ENCODE measurements at places on chromosomes 11 and 22.

- DNase-seq = no peak
Observed at GRCh38 chr22:47160781-47161520, 398.5 kb downstream of the TBC1D22A start.

DNA sequence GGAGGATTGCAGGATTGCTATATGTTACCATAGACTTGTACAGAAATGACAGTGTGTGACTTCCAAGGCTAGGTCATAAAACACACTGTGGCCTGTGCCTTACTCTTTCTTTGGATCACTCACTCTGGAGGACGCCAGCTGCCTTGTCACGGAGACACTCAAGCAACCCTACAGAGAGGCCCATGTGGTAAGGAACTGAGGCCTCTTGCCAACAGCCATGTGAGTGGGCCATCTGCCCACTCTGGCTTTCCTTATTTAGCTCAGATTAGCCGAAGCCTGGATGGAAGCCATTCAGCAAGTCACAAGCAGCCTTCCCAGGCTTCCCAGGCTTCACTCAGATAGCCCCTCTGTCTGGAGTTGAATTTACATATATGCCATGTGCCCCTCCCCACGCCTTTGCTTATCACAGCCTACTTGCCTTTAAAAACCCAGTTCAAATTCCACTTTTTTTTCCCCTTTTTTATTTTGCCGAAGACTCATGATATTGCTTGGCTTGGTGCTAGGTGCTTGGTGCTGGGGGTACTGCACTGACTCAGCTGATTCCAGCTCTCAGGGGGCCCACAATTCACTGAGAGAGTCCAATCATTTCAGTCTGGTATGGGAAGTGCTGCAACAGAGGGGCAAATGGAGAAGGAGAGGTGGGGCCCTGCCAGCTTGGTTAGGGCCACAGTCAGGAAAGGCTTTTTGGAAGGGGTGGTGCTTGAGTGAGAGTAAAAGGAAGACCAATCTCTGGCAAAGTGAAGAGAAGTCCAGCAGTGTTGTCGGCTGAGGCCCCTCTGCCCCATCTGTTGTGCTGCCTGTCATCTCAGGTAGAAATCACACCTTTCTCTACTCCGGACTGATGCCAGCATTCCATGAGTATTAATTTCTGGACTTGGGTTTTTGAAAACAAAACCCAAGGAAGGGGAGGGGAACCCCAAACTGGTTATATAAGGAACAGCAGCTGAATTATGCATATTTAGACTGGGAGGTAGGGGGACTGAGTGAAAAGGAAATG, 14.5 kb upstream of the P4HA3 start:
- peak; percentile 86 for DNase-seq

DNA sequence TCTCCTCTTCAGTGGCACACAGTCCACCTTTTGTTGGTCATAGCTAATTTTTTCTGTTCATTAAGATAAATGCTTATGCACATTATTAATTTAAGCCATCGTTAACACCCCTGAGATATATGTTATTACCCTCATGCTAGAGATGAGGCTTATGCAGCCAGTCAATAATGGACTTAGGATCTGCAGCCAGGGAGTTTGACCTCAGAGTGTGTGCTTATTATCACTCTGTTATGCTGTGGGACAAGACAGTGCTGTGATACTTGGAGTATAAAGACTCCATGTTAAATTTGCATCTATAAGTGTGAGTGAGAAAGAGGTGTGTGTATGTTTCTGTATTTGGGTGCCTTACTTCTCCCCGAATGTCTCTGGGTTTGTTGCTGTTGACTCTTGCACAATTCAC, 969.3 kb downstream of the OPCML start:
- no peak for DNase-seq

DNA sequence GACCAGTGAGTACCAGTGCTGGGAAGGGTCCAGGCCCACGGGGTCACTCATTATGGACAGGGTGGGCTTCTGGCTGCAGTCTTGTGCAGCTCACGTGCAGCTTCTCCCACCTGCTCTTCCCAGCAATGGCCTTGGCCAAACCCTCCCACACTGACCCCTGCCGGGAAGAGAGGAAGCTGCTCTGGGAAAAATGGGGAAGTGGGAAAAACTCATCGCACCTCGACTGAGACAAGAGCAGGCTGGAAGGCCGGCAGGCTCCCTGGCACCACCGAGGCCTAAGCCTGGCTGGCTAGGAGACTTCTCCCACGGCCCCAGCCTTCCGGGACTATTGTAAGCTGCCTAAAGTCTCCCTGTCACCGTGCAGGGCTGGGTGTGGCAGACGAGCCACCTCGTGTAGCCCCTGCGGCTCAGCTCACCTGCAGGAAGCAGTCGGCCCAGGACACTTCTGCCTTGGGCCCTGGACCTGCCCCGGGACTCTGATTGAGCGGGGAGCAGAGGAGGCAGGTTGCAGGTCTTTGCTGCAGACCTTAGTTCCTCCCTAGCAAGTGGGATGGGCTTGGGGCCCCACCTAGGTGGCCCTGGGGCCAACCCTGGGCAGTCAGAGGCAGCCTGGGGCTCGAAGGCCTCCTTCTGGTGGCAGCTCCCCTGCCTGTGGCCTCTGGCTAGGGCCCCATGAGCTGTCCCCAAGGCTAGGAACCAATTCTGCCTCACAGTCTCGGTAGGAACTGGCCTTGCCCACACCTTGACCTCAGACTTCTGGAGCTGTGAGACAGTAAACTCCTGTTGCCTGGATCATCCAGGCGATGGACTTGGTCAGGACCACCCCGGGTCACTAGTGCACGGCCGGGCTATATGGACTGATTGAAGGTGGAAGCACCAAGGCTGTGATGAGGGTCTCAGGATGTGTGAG, 23.1 kb downstream of the MRGPRG start:
- no peak for DNase-seq

DNA sequence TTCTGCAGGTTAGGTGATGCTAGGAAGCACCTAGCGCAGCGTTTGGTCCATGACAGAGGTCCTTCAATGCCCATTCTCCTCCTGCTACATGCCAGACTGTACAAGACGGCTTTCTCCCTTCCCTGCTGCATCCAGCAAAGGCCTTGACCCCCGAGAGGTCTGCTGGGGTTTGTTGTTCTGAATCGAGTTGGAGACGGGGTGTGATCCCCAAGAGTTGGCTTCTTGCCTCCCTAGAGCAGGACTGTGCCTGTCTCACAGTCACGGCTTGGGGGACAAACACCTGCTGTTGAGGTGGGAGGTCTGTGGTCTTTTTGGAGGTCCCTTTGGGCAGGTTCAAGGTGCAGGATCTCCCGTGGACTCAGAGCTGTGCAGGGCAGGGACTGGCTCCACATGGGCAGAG, 352.3 kb upstream of the B3GAT1 start:
- DNase-seq = no peak

- peak; percentile 44 for DNase-seq
Observed at GRCh38 chr22:49961005-49961600, 531 bp downstream of the PIM3 start.

DNA sequence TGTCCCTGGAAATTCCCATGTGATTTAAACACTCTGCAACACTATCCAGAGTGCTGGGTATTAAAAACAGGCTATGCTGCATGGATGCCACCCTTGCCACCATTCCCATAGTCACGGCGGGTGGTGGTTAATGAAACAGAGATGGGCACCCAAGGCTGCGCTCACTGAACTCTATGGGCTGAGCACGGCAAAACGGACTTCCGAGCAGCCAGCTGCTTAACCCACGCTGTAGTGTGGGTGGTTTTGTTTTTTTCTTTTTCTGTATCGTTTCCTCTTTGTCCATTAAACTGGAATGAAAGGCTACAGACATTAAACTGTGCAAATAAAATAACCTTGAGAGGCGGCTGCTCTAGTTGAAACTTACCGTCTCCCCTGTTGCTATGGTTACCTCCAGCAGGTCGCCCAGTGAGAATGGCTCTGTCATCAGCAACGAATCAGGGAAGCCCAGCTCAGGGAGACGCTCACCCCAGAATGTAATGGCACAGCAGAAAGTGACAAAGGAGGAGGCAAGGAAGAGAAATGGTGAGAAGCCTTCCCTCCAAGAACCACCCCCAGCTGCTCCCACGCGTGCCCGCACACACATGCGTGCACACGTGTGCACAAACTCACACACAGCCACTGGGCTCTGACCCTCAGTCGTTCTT, 102.1 kb downstream of the C11orf91 start:
- no peak for DNase-seq

- DNase-seq = peak; percentile 53
Observed at GRCh38 chr22:17172029-17172833, 13.2 kb upstream of the HDHD5 start.

DNA sequence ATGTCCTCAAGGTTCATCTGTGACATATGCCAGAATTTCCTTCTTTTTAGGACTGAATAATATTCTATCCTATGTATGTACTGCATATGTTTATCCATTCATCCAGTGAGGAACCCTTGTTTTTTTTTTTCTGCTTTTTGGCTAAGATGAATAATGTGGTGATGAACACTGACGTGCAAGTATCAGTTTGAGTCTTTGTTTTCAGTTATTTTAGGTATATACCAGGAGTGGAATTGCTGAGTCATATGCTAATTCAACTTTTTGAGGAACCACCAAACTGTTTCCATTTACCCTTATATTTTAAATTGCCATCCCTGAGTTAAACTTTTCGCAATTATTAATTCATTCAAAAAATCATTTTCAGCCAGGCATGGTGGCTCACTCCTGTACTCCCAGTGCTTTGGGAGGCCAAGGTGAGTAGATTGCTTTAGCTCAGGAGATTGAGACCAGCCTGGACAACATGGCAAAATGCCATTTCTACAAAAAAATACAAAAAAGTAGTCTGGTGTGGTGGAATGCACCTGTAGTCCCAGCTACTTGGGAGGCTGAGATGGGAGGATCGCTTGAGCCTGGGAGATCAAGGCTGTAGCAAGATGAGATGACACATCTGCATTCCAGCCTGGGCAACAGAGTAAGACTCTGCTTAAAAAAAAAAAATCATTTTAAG, 64.2 kb downstream of the MICAL2 start:
- no peak for DNase-seq
